Cerebellar cortex (tissue), 1 donor: ENCODE measurements at places on chromosomes 5 and 9.

DNA sequence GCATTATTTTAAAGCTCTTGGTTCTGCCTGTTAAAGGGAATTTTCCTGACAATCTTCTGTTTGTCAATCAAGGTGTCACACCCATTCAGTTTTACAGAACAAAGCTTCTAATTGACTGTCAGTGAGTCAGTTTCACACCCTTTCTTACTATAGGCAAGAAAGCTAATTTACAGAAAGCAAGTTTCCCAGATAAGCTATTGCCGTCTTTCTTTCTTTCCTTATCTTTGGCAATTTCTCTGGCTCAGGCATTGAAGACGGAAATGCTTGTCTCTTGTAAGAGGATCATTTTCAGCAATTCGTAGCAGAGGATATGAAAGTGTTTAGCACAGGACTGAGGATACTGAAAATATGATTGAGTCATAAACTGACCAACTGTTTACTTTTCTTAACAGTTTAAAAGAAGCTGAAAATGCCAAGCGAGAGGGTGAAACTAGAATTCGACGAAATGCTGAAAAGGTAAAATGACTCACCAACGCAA, 27.0 kb downstream of the SPINK5 start:
- DNase-seq, result no peak

- DNase-seq, result peak; percentile 63
These were observed 233.5 kb downstream of the FRMD3 start for GRCh38 chr9:83304686-83305085.

GRCh38 chr9:38387066-38387465, 5.4 kb upstream of the ALDH1B1 start:
- no peak for DNase-seq

- DNase-seq, result no peak
These were observed 51.3 kb upstream of the PITX1 start for GRCh38 chr5:135085133-135085935.

DNA sequence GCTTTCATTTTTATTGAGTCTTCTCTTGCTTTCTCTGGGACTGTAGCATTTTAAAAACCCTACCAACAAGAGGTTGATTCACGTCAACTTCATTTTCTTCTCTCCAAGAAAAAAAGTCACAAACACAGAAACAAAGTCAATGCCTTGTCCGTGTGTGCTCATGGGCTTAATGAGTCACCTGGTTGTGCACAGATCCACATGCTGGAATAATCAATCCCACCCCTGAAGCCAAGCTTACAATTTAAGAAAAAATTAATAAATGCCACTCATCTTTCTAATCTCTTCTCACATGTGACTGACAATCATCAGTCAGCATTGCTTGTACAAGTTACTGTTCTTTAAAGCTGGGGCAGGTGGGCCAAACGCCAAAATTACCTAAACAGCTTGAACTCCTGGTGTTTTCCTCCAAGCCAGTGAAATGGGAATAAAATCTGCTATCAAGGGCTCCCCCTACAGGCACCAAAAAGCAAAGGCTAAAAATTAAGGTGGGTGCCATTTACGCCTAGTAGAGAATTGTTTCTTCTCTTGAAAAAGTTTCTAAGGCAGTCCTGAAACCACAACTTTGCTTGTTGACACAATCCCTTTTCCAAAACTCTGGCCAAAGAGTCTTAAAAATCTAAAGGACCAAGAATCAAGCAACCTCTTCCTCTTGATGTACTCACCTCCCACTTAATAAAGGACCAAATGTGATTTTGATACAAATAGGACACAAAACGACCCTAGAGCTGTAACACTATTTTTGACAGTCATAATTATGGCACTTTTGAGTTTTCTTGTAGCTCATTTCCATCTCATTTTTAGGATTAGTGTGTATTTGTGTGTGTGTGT, 21.3 kb downstream of the TRMO start:
- peak; percentile 77 for DNase-seq

DNA sequence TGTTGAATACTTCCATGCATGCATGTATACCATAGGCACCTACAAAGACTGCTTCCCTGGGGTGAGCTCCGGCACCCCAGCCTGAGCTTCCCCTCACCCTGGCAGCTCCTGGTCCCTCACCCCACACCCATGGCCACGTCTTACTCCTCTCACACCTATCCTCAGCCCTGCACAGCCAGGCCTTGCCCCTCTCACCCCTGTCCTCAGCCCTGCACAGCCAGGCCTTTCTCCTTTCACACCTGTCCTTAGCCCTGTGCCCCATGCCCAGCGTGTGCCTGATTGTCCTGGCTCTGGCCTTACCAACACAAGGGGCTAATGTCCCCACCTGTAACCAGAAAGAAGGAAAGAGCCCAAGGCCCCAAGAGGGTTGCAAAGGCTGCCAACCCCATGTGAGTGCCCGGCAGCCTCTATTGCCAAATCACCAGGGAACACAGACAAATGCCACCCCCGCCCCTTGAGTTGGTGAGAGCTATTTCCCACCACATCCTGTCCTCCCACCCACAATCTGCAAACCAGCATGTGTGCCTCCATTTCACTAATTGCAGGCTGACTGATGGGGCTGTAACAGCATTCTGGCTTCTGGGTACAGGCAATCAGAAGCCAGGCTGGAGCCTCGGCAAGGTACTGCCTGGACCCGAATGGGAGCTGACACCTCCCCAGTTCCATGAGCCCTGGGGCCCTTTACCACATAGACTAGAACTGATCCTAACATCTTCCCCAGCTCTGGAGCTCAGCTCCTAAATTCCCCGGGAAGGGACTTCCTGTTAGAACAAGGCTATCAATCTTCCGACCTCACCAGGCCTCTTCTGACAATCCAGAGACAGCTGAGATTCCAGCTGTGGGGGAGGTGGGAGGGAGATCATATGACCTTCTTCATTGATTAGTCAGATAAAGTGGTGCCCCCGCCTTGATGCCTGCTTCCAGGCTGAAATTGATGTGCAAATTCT, 78.2 kb downstream of the FAM114A2 start:
- no peak for DNase-seq

GRCh38 chr5:122458278-122458872, 146.3 kb downstream of the SNCAIP start:
- DNase-seq, result no peak

GRCh38 chr5:61817472-61818326, 485.6 kb downstream of the ZSWIM6 start:
- peak; percentile 88 for DNase-seq

DNA sequence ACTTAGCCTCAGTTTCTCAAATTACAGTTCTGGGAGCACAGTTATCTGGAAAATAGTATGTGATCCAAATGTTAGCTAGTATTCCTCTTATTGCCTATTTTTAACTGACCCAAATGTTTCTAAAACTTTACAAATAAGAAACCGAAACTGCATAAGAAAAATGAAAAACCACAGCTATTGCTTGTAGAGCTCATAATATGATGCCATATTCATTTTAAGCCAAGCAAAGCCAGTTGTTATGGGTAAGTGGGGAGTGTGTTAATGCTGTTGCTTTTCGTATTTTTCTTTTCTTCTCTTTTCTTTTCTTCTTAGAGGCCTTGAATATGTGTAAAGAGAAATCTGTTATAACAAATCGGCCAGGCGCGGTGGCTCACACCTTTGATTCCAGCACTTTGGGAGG, 447.4 kb upstream of the TUSC1 start:
- no peak for DNase-seq

- no peak for DNase-seq
These were observed 148.0 kb downstream of the GHR start for GRCh38 chr5:42570966-42571960.
